Anterior cingulate cortex (tissue), 58 donors: ENCODE measurements at places on chromosomes 5 and 9.

- DNase-seq, result no peak
Observed at GRCh38 chr5:56323505-56323904, 90.4 kb upstream of the ANKRD55 start.

- no peak for DNase-seq
Observed at GRCh38 chr9:2377117-2377516, 244.5 kb upstream of the VLDLR start.

DNA sequence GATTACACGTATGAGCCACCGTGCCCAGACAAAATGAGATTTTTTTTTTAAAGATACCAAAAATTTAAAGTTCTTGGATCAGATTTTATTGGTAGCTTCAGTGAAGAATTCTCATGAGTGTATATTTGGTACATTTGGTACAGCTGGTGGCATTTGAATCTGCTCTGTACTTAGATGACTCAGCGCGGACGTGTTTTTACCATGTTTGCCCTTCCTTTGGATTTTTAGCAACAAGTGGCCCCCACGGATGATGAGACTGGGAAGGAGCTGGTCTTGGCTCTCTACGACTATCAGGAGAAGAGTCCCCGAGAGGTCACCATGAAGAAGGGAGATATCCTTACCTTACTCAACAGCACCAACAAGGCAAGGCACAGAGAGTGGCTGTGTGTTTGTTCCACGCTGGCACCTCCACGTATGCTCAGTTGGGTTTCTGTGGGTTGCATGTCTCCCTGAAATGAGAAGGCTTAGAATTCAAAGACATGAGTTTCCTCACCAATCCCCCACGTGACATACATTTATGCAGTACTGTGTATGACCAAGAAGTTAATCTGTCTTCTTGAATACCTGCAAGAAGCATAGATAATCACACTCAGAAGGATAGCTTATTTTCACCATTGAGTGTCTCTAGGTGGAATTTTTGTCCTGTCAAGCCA lies 36.3 kb downstream of the SPTAN1 start:
- DNase-seq, result no peak

GRCh38 chr9:127970401-127971313 lies 10.1 kb downstream of the EEIG1 start:
- no peak for DNase-seq

DNA sequence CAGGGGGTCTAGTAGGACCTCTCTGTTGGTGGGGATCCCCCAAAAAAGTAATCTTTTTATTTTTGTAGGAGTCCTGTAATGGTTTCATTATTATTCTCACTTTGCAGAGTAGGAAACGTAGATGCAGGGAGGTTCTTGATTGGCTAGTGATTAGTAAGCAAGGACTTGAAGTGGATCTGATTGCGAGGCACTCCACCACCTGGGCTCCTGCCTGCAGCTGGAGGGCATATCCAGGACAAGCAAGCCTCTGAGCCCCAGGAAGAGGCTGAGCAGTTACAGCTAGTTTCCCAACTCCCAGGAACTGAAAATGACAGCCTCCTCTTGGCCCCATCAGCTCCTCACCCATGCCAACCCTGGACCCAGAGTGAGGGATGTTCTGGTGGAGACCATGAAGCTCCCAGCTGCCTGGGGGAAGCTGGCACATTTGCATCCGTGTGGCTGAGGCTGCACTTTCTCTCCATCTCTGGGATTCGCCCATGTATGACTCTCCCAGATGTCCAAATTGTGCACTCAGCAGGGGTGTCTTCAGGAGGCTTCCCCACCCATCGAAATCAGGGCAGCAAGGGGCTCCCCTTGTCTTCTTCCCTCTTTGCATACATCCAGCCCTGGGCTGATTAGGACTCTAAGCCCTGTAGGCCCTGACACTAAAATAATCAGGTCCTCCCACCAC lies 10.2 kb downstream of the KCNIP1 start:
- no peak for DNase-seq

GRCh38 chr9:8872802-8873201 lies 1073.2 kb upstream of the DMAC1 start:
- DNase-seq, result no peak

DNA sequence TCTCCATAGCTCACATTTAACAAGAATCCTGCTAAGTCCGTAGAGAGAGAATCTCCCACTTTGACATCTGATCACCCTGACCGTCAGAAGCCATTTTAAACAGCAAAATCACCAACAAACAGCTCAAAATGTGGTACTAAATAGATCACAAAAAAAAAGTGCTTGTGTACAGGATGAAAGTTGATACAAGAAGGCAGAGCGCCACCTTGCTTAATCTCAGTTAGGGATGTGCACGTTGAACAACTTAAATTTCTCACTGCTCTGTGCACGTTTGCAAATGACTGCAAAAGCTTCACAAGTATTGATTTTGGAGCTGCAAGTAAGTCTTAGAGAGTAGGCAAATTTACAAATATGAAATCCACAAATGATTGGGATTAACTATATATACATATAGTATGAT lies 63.1 kb upstream of the NREP start:
- no peak for DNase-seq

- no peak for DNase-seq
Observed at GRCh38 chr5:39465097-39465496, 40.3 kb upstream of the DAB2 start.

DNA sequence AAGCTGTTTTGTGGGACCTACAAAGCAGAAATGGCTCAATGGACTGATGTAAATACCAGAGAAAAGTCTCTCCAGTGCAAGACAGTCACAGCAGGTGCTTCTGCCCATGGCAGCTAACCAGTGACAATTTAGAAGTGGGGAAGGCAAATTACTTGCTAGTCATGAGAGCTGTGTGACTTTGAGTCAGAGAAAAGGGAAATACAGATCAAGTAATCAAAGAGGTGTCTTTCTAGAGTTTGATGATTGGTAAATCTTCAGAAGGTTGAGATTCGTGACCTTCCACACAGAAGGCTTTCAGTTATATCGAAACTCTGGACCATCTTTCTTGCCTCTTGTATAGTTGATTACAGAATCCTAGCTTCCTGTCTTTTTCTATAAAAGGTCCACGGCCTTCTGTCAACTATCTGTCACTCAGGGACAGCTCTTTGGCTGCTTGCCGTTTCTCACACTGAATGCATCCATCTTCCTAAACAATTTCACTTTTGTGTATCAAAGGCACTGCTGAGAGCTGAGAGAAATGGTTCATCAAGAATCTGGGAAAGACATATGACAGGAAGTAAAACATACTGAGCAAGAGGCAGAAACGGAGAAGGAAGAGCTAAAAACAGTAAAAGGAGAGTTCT lies 993.9 kb upstream of the ACO1 start:
- no peak for DNase-seq

GRCh38 chr5:21791304-21791703 lies 1061.8 kb downstream of the CDH12 start:
- DNase-seq, result no peak

DNA sequence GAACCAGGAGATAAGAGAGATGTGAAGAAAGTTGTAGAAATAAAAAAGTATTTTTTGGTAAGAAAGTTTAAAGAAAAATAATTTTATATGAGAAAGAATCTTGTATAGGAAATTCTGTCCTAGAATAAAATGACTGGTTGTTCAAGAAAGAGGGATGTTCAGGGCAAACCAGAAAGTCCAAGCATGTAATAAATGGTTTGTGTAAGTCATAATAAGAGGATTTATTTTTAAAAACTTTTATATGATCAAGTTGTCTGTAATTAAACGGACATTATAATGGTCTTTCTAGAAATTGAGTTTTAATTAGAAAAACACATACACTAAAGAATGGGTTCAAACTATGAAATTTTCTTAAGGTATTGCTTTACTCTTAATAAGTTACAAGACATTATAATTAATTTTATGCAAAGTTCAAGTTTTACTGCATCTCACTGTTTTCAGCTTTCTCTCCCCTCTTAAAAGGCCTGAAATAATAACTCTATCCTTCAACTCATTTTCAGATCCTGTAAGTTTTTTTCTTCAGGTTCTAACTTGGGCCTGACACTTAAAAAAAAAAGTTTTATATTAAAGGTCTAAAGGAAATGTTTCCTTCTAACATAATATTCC lies 56.1 kb upstream of the ZNF300 start:
- no peak for DNase-seq

DNA sequence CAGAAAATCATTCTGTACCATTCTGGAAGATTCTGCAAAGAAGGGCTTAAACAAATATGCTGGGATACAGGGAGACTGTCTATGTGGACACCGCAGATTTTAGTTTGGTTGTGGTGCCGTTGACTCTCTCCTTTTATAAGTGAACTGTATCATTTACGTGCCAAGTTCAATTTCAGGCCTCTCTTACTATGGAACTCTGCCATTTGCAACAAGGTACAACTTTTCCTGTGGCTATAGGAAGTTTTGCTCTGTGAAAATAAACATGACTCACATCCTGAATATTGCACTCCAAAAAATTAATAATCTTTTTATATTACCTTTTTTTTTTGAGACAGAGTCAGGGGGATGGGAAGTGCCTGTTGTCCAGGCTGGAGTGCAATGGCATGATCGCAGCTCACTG lies 29.7 kb upstream of the CSNK1G3 start:
- DNase-seq, result no peak

DNA sequence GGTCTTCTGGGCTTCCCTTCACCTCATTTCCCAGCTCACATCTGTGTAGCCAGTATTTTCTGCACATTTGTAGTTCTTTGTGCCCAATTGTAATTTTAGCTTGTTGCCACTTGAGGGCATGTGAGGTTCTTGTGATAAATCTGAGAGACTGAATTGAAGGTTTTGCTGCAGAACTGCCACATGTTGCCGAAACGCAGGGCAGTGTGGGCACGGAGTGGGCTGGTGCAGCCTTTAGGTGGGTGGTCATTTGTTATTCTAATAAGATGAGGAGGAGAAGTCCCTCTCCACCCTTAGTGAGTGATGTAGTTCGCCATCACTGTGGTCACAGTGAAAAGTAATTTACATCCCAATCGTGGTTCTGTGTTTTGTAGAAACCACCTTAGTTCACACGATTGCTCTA lies 21.2 kb downstream of the OTULIN start:
- DNase-seq, result no peak

GRCh38 chr5:171419688-171420430 lies 412 bp downstream of the FGF18 start:
- DNase-seq, result no peak

GRCh38 chr9:31210978-31211570 lies 1173.4 kb upstream of the ACO1 start:
- no peak for DNase-seq

DNA sequence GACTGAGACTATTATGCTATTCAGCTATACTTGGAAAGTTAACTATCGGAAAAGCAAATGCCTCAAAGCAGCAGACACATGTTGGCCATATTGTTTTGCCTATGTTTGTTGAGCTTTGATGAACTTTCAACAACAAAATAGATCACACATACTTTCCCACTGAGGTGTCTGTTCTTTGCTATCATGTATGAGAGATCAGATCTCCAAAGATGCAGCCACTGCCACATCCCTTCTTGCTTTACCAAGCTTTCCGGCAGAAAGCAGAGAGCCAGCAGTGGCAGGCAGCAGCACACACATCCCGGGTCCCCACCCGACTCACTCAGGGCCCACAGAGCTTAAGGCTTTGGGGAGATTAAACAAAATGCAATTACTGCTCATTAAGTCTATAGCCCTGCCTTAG lies 18.8 kb downstream of the ZBTB5 start:
- DNase-seq, result no peak

GRCh38 chr9:123033864-123034601 lies 566 bp downstream of the GPR21 start:
- no peak for DNase-seq

DNA sequence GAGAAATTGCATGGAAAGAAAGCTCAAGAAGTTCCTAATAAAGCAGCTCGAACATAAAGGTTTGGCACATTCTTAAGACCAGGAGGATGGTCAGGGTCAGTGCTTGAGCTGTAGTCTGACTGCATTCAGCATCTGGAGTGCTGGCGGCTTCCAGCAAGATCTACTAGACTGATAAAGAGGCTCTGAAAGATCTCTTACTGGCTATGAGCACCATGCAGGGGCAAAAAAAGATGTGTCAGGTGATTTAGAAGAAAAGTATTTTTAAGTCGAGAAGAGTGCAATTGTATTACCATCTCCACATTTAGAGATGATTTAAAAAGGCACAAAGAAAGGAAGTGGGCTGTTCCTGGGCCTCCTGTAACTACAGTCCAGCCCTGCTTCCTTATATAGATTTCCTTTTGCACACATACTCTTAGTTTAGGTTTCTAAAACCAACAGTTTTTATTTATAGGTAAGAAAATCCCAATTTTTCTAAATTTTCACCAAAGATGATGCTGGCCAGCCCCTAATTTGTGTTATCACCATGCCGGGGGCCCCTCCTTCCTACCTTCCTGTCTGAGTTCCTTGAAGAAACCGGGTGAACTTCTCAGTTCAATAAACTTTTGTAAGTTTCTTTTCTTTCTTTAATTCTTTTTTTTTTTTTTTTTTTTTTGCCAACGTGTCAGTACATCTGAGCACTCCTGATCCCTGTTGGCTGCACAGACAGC lies 65.9 kb upstream of the PLPP1 start:
- no peak for DNase-seq

DNA sequence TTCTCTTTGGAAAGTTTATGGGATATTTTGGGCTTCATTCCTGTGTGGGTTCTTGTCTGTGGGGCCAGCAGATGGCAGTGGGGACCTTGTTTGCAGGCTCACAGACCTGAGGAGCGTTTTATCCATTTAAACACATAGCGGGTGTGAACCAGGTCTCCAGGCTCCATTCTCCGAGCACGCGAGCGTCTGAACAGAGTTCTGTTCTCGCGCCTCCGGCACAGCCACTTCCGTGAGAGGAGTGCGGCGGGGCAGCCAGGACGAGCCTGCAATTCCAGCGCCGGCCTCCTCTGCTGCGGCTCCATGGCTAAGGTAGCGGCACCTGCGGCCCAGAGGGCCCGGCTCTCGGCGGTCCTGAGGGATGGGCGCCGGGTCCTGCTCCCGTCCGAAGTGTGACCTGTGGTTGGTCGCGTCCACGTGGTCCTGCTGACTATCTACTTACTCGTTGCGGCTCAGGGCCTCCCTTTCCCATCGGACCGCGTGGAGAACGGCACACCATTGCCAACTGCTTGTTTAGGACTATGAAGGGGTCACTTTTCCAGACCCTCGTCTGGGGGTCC lies 7.3 kb downstream of the NRARP start:
- no peak for DNase-seq

- peak; percentile 72 for DNase-seq
Observed at GRCh38 chr9:14251154-14252071, 62.5 kb downstream of the NFIB start.

- DNase-seq, result no peak
Observed at GRCh38 chr5:73607228-73607627, 18.8 kb upstream of the ARHGEF28 start.

DNA sequence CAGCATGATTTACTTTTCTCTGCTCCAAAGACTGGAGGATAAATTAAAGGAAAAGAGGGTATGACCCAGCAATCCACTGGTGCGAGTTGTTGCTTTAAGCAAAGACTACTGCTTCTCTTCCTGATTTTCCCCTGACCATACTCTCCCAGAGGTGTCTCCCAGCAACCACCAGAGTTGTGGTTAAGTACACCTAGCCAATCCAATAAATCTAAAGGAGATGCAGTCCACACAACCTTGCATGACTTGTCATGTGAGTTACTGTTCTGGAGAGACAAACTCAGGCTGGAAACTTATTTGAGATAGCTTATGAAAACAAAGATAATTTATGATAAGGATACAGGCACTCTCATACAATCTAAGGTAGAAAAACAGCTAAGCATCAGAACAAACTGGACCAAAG lies 11.9 kb downstream of the TMC1 start:
- no peak for DNase-seq

- no peak for DNase-seq
Observed at GRCh38 chr5:67283988-67284487, 87.4 kb upstream of the CD180 start.
